ENCODE measurements at places on chromosomes 5 and 9. TPM values are rescaled to one million over a fixed set of nuclear protein-coding genes. Genes with fewer than 3 reads are reported as not detected.

Gene CXCL14
- total RNA-seq: not detected

- DNase-seq: no peak
Measured at GRCh38 chr9:95124582-95125367, 192.7 kb downstream of the FANCC start.

DNA sequence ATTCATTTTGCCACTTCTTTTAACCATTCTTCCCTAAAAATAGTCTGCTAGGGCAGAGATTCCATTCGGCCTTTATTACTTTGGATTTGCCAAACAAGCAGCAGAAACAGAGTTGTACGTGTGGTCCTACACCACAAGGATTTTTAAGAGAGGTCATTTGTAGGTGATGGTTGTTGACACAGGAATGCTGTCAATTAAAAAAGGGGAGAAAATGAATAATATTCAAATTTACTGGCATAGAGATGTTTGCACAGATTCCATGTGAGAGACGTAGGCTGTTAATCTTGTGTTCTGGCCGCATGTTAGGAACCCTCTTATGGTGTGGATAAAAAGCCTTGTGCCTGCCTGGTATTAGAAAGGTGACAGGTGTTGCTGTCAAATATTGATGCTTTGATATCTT, 34.9 kb downstream of the TRIO start:
- no peak for DNase-seq

DNA sequence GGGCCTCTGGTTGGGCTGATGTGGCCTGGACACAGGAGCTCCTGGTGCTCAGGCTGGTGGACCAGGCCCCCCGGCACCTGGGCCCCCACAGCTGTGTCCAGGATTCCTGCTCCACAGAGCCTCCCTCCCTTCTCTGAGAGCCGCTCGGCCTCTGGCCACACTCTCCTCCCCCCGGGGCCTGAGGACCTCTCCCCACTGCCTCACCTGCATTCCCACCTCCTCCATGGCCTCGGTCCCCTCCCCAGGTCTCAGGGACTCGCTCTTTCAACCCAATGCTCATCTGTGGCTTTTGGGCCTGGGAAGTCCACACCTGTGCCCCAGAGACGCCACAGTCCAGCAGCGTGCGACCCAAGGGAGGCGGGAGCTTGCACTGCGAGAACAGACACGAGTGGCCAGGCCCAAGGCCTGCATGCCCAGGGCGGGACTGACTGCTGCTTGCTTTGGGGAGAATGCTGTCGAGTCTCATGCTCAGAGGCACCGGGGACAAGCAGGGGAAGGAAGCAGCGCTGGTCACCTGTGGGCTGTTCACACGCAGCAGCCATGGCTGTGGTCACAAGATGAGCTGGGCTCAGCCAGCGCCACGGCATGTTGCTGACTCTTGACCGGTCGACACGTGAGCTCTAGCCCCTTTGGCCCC, 14.6 kb downstream of the PAEP start:
- DNase-seq: no peak

Gene FAM78A
- 24.1 TPM for total RNA-seq

- DNase-seq: no peak
Measured at GRCh38 chr9:125861405-125862058, 114.4 kb downstream of the PBX3 start.

DNA sequence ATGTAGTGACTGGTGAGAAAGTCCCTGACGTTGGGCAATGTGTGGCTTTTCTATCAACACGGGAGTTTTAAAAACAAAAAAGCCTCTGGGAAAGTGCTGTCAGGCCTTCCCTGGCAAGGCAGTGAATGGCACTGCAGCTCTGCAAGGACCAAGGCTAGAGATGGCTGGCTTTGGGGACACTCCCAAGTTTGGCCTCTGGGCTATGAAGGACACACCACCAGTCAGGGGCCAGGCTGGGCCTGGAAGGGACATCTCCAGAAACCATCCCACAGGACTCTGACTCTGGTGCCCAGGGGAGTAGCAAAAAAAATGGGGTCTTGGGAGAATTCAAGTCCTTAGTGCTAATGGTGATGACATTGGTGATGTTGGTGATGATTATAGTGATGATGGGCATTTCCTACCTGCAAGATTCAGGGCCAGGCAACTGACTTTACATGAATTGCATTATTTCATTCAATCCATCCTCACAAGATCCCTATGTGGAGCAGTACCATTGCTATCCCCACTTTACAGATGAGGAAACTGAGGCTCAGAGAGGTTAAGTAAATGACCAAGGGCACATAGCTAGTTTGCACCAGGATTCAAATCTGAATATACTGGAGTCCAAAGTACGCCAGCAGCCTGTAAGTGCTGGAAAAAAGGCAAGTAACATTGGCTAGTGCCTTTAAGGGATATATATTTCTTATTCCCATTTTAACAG, 2.6 kb upstream of the PPARGC1B start:
- DNase-seq: no peak

Gene C5orf52
- total RNA-seq: not detected

DNA sequence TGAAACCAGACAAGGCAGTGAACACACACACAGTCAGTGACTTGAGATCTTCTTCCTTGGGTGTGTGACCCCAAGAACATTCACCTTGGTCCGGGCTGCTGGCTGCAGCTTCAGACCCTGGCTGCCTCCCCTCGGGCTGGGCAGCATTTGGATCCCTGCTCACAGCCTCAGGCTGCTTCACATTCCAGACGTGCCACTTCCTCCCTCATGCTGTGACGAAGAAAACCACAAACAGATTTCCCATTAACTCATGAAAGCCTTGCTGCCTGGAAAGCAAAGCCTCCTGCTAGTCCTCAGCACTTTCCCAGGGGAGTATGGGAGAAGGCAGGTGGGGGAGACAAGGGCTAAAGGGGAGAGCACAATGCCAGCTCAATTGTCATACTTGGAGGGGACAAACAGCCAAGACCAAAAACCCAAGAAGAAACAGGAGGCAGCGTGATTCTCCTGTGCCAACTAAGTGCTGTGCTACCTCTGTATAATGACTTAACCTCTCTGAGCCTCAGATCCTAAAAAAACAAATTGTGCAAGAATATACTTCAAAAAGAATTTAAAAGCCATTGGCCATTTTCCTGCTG, 594.6 kb upstream of the BRINP1 start:
- no peak for DNase-seq

- peak; percentile 50 for DNase-seq
Measured at GRCh38 chr9:78103971-78104433, 72.4 kb upstream of the GNAQ start.

- DNase-seq: no peak
Measured at GRCh38 chr9:920927-921326, 55.5 kb upstream of the DMRT3 start.

DNA sequence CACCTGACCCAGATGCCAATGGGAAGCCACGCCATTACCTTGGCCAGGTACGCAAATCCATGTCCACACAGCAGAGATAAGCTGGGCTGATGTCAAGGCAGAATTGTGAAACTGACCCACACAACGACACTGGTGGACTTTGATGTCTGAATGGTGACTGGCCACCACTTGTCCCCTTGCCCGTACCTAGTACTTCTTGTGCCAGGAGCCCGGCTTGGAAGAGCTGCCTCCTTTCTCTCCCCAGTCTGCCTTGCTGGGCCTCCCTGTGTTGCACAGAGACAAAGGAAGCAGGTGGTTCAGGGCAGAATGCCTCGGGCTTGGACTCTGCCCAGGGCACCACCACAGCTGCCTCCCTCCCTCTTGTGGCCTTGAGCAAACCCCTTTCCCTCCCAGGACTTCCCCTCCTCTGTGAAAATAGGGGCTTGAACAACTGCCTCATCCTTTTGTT, 23.3 kb downstream of the PTGES2 start:
- DNase-seq: no peak

- DNase-seq: peak; percentile 22
Measured at GRCh38 chr9:89743216-89743572, 138.4 kb downstream of the GADD45G start.

Gene NDUFA8
- total RNA-seq: 45.5 TPM

Gene PIP5KL1
- 1.1 TPM for total RNA-seq

Gene PDZD2
- total RNA-seq: 0.05 TPM

DNA sequence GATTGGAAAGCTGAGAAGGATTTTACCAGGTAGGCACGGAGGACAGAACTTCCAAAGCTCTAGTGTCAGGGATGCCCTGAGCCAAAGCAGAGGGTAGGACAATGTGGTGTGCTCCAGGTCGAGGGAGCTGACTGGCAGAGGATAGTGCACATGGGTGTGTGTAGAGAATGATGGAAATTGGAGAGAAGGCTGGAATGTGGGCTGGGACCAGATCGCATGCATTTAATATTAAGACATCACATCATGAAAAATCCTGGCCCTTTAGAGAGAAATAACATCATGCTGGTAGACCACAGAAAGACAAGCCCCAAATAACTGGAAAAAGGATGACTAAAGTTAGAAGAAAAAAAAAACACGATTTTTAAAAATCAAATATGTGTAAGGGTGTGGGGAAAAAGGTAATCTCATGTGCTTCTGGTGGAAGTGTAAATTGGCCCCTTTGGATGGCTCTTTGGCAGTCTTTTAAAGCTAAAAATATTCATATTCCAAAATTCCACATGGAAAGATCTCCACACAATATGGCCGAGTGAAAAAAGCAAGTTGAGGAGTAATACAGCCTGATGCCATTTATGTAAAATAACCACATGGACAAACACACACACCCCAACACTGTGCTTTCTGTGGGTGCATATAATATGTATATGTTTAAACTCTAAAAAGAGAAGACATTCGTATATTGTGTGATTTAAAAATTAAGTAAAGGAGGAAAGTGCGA, 67.0 kb upstream of the TGFBR1 start:
- no peak for DNase-seq

DNA sequence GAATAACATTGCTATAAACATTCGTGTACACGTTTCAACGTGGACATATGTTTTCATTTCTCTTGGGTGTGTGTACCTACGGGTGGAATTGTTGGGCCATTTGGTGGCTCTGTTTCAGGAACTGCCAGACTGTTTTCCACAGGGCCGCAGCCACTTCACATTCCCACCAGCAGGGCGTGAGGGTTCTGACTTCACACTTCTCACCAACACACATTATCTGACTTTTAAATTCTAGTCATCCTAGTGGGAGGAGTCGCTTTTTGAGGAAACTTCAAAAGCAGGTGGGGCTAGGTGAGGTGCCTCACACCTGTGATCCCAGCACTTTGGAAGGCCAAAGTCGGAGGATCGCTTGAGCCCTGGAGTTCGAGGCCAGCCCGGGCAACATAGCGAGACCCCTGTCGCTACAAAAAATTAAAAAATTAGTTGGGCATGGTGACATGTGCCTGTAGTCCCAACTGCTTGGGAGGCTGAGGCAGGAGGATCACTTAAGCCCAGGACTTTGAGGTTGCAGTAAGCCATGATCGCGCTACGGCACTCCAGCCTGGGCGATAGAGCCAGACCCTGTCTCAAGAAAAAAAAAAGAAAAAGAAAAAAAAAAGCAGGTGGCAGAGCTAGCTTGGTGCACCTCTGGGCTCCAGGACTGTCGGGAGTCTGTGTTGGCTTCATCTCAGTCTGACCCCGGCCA, 28.5 kb downstream of the TSPAN17 start:
- DNase-seq: no peak

- no peak for DNase-seq
Measured at GRCh38 chr5:77846422-77847128, 70.4 kb upstream of the TBCA start.

- DNase-seq: no peak
Measured at GRCh38 chr5:134038138-134038537, 33.4 kb upstream of the VDAC1 start.

GRCh38 chr9:27457445-27457844, 66.6 kb upstream of the IFNK start:
- DNase-seq: peak; percentile 48

DNA sequence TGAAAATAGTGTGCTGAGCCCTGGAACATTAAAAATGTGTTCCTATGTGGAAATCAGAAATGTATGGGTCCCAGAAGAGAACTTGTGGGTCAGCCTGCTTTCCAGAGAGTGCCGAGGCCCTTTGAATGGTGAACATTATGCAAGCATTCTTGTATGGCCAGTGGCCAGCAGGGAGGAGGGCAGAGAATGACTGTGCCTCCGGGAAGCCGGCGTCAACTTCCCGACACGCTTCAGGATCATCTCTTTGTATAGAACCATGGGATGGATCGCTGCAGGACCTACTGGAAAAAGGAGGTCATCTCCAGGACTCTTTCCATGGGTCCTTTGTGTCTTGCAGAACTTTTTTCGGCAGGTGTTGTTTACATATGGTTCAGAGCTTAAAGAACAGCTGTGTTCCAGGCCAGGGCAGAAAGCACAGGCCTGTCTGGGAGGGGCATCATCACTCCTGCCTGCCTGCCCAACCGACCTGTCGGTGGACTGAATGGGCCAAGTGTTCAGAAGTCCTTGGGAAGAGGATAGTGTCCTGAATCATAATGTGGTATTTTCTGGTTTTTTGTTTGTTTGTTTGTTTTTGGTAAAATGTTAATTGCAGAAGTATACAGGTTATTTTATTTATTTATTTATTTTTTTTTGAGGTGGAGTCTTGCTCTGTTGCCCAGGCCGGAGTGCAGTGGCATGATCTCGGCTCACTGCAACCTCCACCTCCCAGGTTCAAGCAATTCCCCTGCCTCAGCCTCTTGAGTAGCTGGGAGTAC, 9.0 kb downstream of the PRRC2B start:
- DNase-seq: no peak
